Stimulated activated CD8-positive, alpha-beta memory T cell treated with anti-CD3 and anti-CD28 coated beads, Interleukin-4, amount 100 ng/mL, for 4 hours (primary cell): ENCODE measurements at places on chromosomes 2 and 18.

DNA sequence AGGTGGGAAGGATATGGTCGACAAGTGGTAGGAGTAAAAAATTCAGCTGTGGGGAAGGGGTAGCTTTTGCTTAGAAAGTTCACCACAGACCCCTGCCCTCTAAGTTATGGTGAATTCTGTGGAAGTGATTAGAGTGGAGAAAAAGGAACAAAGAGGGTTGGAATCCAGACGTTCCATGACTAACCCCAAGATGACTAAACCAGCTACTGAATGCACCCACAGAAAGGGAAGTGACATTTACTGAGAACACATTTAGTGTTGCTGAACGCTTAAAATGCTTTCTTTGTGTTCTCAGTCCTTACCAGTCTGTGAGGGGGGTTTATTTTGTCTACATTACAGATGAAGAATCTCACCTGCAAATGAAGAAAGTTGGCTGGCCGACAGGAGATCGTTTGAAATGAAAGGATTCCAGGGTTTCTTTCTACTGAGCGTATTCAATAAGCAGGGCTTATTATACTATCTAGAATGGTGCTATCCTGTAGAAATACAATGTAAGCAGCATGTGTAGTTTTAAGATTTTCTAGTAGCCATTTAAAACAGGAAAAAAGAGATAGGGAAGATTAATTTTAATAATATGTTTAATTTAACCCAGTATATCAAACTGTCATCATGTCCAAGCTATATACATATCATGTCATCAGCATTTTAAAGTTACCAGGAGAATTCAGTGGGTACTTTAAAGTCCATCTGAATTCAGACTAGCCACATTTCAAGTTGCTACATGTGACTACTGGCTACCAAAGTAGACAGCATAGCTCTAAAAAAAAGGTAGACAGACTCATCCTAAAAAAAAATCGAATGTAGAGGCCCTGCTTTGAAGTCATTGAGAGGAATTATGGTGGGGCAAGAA lies 60.1 kb downstream of the LIMS1 start:
- no peak for DNase-seq

DNA sequence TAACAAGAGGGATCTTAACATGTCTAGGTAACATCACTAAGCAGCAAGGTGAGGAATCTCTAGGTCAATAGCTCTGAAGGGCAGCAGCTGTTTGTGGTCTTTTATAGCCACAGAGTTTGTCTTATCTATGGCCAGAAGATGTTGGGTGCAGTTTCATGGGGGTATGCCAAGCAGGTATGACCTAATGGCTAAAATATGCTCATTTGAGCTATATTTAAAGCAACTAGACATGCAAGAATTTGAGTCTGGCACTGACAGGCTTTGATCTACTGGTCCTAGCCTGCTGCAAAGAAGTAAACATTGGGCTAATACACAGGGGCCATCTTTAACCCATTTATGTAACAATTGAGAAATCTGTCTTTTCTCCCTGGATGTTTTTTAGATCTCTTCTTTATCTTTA lies 13.9 kb upstream of the UGP2 start:
- no peak for DNase-seq

- no peak for DNase-seq
These were observed 27.1 kb downstream of the RALB start for GRCh38 chr2:120279708-120280107.

GRCh38 chr18:36187826-36188721 lies 777 bp downstream of the MOCOS start:
- no peak for DNase-seq

DNA sequence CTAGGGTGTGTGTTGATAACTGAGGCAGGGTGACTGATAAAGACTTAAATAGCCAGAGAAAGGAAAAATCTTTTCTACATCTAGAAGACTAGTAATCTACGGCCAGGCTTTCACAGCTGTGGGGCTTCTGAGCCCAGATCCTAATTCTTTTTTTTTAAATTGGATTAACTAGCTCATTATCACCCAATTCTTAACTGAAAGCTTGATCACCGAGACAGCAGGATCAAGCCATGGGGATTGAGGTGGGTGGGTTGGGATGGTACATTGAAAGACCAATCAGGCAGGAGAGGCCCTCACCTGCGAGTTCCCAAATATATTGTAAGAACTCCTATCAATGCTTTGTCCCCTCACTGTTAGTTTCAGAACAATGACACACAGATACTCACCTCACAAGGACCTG lies 20.0 kb upstream of the NFE2L2 start:
- DNase-seq = no peak

GRCh38 chr2:37456479-37456878 lies 112.0 kb downstream of the QPCT start:
- no peak for DNase-seq

GRCh38 chr2:188292348-188293239 lies 920 bp downstream of the GULP1 start:
- DNase-seq = no peak

DNA sequence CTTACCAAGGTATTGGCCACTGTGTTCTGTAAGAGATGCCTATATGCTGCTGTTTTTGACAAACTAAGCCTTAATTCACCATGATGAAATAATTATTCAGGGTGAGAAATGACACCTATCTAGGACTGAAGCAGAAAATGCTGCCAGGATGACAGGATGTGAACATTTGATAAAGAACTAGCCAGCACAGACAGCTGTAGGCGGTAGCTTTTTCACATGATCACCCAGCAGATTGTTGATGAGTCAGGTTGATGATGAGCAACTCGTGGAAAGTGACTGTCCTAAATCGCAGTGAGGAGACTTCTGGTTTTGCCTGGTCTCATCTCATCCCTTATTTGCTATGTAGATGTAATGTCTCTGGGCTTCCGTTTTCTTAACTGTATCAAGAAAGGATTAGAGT lies 144.1 kb downstream of the PRPF40A start:
- DNase-seq = peak; percentile 8

GRCh38 chr2:238459081-238459629 lies 32.4 kb downstream of the ASB1 start:
- no peak for DNase-seq

GRCh38 chr18:3293196-3293951 lies 31.4 kb downstream of the MYL12B start:
- no peak for DNase-seq

- DNase-seq = no peak
These were observed 288.2 kb downstream of the IKZF2 start for GRCh38 chr2:212863185-212863588.

GRCh38 chr2:217297096-217297495 lies 437.2 kb upstream of the TNP1 start:
- no peak for DNase-seq

DNA sequence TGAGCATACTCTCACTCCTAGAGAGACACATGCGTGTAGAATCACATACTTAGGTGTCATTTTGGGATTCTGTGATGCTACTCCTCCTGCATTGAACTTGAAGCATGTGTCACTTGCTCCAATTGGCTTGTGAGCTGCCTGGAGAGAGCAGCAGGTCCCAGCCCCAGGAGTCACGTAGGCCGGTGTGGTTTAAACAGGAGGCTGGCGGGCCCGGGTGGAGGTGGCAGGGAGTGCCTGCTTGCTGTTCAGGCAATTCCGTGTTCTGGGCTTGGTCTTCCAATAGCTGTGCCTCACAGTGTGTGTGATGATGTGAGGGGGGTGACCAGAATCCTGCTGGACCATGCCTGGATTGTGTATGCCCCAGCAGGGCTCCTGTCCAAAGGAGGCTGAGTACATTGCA lies 51.0 kb downstream of the ZNF236 start:
- no peak for DNase-seq

- no peak for DNase-seq
These were observed 52.8 kb downstream of the EIF2AK3 start for GRCh38 chr2:88574445-88574844.

- DNase-seq = no peak
These were observed 127.1 kb downstream of the SOCS6 start for GRCh38 chr18:70415823-70416488.

- DNase-seq = no peak
These were observed 60.2 kb downstream of the CXCR4 start for GRCh38 chr2:136057802-136058140.

DNA sequence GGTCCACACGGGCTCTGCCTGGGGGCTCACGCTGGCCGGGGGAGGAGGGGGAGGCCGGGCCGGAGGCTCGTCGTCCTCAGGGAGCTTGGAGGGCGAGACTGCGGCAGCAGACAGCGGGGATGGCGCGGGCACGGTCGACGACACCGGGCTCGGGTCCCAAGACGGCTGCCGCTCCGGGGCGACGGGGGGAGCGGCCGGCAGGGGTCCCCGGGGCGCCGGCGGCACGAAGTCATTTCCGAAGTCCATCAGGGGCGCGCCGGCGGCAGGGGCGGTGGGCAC lies 491 bp downstream of the RTN4 start:
- DNase-seq = no peak

GRCh38 chr2:12506846-12507245 lies 209.9 kb upstream of the TRIB2 start:
- DNase-seq = no peak

DNA sequence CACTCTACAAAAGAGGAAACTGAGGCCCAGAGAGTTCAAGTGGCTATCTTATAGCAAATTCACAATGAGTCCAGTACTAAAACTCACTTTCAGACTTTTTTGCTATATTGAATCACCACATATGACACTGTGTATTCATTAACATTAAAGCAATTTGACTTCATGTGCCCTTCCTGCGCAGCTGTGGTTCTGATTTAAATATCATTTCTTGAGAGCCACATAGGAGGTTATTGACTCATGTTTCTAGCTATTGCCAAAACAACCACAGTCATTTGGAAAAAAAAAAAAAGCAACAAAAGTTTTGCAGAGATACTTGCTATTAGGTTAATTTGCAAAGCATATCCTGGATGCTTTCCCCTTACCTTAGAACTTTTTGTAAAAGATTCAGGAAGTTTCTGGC lies 341.2 kb downstream of the PIK3C3 start:
- no peak for DNase-seq
